ENCODE measurements at places on chromosomes 16 and 17.

DNA sequence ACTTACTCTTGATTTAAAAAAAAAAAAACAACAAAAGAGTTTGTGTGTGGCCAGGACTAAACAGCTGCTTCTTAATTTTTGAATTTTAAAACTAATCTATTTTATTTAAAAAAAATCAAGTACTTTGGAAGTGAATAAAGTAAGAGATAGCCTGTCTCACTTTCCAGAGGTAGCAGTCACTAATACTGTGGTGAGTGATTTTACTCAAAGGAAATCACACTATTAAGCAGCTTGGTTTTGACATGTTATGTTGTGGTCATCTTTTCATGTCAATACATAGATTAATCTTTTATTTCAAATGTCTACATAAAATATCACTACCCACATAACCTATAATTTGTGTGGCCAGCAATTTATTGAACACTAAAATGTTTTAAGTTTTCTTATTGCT is 102.2 kb upstream of the HLF start:
- no peak for DNase-seq

- no peak for DNase-seq
Measured at GRCh38 chr17:28492352-28493310, 13.5 kb upstream of the FOXN1 start.

DNA sequence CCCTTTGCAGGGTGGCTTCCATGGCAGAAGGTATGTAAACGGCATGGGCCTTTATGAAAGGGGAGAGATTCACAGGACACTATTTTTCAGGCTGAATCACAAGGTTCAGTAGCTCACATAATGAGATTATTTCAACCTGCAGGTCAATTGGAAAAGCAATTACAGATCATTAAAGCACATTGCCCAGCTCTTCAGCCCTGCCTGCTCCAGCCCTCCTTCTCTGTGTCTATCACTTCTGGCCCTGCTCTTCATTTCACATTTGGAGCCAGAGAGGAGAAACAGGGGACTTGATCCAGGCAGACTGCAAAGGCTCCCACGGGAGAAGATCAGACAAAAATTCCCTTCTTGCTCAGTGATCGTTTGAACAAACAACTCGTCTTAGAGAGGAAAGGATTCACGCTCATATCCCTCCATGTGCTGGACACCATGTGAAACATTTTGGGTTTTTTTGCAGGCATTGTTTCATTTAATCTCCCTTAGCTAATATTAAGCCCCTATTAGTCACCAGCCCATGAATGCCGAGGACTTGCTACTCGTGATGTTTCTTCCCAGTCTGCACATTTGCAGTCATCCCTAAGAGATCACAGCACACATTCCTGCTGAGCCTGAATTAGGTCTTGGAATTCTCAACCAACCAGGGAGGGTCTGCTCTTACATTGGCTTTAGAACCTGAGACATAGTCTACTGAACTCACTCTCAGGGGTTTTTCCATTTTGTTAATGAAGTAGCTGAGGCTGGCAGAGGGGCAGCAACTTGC is 443.9 kb upstream of the CCL2 start:
- no peak for DNase-seq

GRCh38 chr17:248337-249235 is 67.1 kb upstream of the DOC2B start:
- no peak for DNase-seq

DNA sequence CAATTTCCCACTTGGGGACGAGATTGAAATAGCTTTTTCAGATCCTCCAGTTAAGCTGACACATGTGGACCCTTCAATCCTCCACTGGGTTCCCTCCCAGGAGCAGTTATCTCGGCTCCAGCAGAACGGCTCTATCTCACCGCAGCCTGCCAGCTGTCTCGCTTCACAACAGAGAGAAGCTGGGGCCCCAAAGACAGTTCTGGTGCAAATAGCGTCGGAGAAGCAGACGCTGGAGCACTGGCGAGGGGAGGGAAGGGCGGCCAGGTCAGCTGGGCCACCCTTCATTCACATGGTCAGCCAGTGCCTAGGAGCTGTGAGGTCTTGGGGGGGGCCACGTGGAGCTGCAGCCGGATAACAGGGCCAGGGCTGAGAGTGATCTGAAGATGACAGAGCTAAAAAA is 141.3 kb upstream of the SDK2 start:
- DNase-seq = no peak

DNA sequence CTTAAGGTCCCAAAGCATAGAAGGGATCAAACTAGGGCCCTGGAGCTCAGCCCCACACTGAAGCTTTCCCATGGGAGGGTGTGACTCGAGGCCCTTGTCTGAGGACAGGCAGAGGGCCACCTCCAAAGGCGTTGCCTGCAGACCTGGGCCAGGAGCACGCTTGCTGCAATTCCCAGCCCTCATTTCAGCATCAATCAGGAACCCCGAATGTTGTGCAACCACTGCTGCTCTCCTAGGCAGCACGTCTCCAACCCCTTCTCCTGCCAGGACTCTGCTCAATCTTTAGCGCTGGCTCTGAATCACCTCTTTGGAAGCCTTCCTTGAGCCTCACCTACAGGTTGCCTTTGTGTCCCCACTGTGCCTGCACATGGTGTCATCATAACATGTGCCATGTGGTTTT is 14.0 kb upstream of the ATP2C2 start:
- DNase-seq = no peak

GRCh38 chr16:53821957-53822625 is 118.1 kb downstream of the FTO start:
- no peak for DNase-seq

GRCh38 chr16:58049232-58050185 is 24.0 kb downstream of the MMP15 start:
- DNase-seq = no peak

DNA sequence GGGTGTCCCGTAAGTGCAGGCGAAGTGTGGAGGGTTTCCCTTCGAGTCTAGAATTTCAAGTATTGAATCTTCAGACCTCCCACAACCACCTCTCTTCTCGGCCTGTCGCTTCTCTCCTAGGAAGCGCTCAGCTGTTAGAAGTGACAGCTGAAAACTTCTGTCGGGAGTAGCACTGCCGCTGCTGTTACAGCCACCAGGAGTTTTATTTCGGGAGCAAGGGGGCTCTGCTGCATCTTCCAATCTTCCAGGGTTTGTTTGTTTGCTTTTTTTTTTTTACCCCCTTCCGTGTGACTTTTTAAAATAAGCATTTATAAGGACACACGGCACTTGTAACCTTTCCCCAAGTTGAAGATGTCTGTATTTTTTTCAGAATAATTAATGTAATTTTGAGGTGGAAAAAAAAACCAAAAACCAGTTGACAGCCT is 767 bp downstream of the RPS6KB1 start:
- no peak for DNase-seq

DNA sequence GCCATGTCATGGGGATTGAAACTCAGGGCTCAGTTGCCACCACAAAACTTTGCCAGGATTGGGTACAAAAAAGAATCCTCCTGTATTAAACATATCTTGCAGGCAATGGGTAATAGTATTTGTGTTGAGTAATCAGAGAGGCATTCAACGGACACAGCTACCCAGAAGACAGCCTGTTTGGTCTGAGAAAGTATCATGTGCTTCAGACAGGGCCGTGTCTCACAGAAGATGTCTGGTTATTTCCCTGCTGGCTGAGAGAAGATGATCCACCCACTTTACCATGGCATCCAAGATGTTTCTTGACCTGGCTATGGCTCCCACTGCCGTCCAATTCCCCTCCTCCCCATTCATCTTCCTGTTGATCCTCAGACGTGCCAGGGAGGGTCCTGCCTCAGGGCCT is 304.3 kb upstream of the XYLT1 start:
- DNase-seq = no peak

- DNase-seq = no peak
Measured at GRCh38 chr16:19685176-19685575, 32.9 kb downstream of the KNOP1 start.

- DNase-seq = no peak
Measured at GRCh38 chr16:24077966-24078365, 178.2 kb upstream of the CACNG3 start.

DNA sequence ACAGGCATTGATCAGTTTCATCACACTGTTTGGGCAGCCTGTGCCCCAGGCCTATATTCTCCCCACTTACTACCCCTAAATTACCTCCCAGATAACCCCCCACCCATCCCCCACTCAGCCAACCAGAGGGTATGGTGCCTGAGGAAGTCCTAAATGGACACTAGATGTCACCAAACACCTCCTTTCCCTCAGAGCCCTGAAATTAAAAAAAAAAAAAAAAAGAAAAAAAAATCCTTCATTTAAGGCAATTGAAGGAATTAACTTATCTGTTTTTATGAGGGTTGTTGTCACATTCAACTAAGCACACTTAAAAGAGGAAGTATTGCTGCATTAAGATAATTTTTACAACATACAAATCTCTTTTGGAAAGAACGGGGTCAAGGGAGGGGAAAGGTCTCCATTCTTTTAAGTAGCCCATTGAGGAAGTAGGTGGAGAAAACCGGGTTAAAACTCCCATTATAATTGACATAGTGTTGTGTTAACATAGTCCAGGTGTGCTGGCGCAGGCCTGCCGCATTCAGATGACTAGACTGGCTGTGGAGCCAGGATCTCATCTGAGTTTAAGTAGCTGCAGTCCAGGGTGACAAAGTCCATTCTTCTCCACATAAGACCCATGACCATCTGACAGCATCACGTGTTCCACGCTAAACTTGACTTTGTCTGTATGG is 46.3 kb downstream of the SNX11 start:
- no peak for DNase-seq

GRCh38 chr16:77288222-77288621 is 89.0 kb downstream of the SYCE1L start:
- no peak for DNase-seq

DNA sequence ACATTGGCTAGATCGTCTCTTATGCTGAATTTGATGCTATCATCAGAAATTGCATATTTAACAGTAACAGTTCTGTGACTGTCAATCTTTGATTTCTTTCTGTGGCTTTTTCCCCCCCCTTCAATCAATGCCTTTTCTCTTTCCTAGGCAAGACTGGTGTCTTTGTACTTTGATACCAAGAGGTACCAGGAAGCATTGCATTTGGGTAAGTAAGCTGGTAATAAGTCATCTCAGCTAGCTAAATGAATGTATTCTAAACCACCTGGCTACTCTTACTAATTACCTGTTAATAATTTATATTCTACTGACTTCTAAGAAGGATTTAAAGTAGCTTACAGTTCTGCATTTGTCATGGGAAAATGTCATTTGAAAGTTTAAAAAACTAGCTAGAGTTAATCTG is 20.1 kb downstream of the PSMD11 start:
- no peak for DNase-seq

DNA sequence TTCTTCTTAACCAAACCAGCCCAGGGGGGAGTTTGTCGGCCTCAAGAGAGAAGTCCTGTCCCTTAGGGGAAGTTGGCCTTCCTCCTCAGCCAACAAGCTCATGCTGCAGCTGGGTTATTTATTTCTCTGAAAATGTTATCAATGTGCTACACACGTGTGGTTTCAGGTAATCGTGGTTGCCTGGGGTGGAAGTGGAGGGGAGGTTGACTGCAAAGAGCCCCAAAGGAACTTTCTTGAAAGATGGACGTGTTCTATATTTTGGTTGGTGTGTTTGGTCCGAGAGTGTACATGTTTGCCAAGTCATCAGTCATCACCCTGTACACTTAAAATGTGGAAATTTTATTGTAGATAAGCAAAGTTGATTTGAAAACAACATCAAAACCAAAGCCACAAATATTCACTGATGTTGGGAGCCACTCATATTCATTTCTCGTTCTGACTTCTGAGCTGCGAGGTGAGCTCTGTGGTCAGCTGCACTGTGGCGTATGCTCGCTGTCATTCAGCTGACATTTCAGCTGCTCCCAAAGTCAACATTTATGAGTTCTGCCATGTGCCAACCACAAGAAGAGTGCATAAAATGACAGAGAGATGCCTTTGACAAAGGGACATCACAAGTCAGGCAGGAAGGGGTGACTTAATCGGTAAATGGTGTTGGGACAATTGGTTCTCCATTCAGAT is 26.5 kb upstream of the ADGRG1 start:
- DNase-seq = peak; percentile 39

- no peak for DNase-seq
Measured at GRCh38 chr17:69506489-69506888, 92.0 kb downstream of the MAP2K6 start.

DNA sequence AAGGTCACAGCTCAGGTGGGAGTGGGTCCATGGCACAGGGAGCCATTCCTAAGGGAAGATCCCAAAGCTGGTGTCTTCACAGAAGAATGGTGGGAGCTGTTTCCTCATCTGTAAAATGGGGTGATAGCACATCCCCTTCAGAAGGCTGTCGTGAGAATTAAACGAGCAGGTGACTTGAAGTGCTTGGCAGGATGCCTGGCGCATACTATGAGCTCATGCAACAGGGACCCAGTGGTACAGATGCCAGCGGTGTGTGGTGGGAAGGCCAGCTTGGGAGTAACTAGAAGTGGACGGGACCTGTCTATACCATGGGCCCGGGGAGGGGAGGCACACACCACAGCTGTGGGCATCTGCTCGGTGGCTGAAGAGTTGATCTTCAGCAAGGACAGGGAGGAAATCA is 189.3 kb upstream of the TNRC6C start:
- DNase-seq = no peak

- no peak for DNase-seq
Measured at GRCh38 chr16:73864868-73865267, 431.7 kb upstream of the PSMD7 start.

DNA sequence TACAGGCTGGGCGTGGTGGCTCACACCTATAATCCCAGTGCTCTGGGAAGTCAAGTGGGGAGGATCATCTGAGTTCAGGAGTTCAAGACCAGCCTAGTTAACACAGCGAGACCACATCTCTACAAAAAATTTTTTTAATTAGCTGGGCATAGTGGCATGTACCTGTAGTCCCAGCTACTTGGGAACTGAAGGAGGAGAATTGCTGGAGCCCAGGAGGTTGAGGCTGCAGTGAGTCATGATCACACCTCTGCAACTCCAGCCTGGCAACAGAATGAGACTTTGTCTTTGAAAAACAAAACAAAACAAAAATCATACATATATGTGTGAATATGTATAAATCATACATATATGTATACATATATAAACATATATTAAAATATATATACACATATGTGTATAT is 54.1 kb upstream of the MARCHF10 start:
- DNase-seq = no peak

DNA sequence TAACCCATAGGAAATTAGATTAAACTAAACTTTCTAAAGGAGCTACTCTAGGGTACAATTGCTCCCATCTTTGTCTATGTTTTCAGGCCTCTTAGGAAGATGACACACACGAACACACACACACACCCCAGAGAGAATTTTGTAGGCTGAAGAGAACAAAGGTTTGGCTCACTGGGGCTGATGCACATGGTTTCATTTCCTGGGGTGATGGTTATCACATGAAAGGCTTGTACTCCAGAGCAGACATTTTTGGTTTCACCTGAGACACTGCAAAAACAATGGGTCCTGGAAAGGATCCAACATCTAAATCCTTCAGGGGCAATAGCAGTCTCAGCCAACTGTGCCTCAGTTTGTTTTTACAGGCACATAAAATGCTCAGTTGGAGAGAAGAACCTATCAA is 62.8 kb downstream of the GRB7 start:
- DNase-seq = no peak
